CD4-positive, alpha-beta T cell treated with Interferon alpha-2 for 1 hour (primary cell): ENCODE measurements at places on chromosomes 2 and 18.

DNA sequence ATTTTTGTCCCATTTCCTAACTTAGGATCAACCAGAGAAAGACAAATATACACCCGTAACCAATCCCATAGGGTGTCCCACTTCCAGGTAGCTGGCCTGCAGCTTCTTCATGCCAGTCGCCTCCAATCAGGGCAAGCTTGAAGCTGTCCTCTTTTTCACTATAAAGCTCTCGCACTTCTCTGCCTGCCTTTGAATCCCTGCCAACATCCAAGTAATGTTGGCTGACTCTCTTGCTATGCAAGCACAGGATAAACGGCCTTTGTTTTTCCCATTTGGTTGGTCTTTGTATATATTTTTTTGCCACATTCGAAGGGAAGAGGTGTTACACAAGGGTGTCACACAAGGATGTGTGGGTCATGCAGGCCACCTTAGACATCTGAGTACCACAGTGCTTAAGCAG lies 388.8 kb downstream of the CBLN2 start:
- no peak for DNase-seq

DNA sequence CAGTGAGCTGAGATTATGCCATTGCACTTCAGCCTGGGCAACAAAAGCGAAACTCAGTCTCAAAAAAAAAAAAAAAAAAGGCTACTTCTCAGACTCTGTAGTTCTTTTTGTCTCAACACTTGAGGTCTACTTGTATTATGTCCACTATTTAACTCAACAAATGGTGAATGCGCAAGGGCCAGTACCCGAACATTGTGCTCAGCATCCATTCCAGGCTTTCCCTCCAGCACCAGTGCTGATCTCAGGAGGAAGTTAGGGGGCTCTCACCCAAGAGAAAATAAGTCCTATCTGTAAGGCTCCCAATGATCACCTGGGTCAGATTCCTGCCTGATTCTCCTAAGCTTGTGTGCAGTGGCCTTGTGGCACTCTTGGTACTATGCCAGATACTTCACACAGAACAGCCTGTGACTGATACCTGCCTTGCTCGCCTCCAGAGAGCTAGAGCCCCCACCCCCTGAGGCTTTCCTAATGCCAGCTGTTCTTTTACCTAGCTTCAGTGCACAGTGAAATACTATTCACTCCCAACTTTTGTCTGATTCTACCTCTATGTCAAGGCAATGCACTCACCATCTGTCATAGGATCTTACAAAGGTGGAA lies 74.9 kb downstream of the INO80D start:
- no peak for DNase-seq

DNA sequence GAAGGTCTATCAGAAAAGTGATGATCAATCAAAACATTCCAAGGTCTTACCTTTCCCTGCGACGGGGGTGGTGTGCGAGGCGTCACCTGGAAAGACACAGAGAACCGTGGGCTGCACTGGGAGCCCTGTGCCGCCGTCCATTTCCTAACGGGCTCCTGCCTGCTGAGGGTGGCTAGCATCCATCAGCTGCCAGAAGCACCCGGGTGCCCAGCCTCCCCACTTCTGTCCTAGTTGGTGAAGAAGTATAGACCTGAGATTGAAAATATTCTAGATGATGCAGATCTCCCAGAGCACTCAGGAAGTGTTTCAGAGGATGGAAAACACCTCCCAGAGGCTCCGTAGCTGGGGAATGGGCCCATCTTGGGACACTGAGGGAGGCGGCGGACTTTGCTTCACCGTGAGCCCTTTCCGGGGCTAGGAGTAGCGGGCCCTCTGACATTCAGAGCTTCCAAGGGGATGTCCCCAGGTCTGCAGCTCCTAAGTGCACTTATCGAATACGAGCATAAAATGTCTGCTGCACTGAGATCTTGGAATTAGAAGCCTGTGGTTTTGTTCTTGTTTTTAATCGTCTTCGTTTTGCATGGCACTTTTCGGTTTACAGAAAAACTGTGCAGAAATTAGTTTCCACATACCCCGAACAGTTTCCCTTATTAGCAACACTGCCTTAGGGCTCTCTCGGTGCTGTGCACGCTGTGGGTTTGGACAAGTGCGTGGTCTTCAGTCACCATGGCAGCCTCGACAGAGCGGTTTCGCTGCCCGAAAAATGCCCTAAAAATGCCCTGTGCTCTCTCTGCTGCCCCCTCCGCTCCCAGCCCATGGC lies 143.5 kb downstream of the MBP start:
- DNase-seq, result no peak

- no peak for DNase-seq
Measured at GRCh38 chr2:58155160-58155778, 85.9 kb downstream of the FANCL start.

GRCh38 chr18:12372406-12372805 lies 4.6 kb downstream of the AFG3L2 start:
- no peak for DNase-seq

DNA sequence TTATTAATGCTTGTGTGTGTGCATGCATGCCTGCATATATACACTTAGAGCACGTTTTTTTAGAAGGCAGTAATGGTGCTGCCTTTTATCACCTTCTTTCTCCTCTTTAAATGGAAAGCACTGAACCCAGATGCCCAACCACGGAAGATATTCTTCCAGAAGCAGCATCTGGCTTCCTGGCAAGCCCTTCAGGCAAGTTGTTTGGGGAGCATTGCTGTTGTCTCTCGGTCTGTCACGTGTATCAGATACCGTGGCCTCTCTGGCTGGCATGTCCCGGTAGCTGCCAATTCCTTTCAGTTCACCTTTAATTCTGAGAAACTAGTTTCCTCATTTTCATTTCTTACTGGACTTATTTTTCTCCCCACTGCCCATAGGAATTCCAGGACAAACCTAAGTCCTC lies 587.8 kb downstream of the ARHGAP15 start:
- no peak for DNase-seq

GRCh38 chr2:235725016-235725489 lies 231.2 kb downstream of the AGAP1 start:
- no peak for DNase-seq

DNA sequence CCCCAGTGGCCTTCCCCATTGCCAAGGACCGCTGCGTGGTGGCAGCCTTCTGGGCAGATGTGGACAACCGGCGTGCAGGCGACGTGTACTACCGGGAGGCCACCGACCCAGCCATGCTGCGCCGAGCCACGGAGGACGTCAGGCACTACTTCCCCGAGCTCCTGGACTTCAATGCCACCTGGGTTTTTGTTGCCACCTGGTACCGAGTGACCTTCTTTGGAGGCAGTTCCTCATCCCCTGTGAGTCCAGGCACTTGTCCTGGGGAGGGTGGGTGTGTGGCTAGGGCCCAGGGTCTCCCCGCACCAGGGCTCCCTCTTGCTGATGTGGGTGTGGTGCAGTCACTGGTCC lies 31.9 kb downstream of the SNED1 start:
- DNase-seq, result no peak

DNA sequence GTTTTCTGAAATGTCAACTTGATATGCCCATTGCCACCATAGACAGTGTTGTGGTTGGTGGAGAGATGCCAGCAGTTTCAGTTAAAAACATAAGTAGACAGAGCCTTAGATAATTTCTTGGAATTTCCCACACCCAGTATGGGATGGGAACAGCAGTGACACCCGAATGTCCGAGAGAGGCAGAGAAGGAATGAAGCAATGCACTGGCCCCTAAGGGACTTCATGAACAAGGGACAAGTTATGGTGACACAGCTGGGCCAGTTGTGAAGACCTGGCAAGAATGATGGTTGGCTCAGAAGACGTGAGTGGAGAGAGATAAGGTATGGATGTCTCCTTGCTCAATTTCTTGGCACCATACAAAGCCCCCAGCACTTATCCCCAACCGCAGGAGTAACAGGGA lies 165.2 kb upstream of the APCDD1 start:
- DNase-seq, result no peak

DNA sequence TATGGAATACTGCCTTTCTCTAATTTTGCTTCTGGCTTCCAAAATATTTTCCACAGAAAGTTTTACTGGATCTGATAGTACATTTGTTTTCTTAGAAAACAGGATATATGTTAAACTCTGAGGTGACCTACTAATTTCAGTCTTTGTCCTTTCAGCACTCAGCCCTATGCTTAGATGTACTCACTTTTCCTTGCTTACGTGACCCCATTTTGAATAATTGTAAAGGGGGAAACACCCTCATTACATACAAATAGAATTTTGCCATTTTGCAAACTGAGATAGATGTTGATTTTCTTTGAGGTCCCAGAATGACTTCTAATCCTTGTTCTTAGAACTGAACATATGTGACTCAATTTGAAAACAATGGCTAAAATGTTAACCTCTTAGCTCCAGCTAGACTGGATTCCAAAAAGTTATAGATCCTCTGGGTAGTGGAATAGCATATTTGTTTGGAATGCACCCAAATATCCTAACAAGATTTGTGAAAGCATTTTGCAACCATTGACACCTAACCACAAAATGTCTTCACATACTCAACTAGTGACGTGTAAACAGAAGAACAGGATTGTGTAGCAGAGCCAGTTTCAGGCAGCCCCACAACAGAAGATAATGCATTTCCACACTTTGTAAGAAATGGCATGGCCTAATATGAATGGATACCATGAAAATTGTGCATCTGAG lies 44.8 kb upstream of the EHBP1 start:
- DNase-seq, result no peak

DNA sequence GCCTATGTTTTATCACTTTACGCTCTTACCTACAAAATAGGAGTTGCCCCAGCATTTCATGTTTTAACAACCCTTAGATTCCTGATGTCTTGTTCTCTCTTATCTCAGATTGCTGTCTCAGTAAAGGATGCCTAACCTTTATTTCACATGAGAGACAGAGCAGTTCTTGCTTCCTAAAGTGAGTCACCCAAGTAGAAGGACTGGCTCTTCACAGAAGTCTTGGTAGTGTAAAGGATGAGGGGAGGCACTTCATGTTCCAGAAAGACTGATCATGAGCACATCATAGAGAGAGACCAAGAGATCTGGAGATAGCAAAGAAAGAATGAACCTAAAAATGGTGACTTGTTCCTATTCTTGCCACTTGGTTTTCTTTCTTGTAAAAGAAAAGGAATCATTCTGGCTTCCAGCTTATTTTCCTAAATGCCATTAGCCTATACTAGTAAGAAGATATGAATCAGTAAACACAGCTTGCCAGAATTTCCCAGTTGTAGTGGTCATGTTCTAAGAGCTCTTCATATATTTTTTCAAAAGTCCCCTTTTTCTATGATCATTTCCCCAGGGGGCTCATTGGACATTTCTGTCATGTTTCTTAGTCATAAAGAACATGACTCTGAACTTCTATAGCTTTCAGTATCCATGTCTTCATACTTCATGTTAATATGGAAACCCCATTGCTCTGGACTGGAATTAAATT lies 54.9 kb downstream of the MAPRE2 start:
- no peak for DNase-seq

DNA sequence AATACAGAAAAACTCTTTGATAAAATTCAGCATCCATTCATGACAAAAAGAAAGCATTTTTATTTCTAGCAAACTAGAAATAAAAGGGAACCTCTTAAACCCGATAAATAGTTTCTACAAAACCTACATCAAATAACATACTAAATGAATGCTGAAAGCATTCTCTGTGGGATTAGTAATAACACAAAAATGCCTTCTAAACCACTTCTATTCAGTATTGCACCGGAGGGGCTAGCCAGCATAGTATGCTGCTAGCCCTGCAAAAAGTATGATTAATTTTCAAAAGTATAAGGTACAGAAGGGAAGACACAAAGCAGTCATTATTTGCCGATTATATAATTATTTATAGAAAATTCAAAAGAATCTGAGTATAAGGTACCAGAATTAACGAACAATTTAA lies 145.2 kb downstream of the DTNB start:
- no peak for DNase-seq

GRCh38 chr2:18966131-18966530 lies 376.8 kb upstream of the NT5C1B start:
- DNase-seq, result no peak

DNA sequence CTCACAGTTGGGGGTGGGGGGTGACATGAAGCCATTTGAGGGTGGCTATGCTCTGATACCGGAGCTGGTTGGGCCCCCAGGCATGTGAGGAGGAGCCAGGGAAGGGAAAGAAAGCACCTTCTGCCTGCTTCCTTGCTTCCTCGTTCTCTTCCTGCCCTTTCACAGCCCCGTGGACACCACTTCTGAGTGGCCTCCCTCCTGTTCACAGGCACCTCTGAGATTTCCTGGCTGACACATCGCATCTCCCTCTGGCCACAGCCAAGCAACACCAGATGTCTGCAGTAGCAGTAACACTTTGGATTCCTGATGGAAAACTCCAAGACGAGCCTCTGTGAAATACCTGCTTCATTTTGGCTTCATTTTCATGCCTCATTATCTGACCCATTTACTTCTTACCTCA lies 64.7 kb upstream of the ST3GAL5 start:
- no peak for DNase-seq

- no peak for DNase-seq
Measured at GRCh38 chr2:11698009-11698922, 28.3 kb upstream of the NTSR2 start.

- DNase-seq, result no peak
Measured at GRCh38 chr2:71500426-71501079, 47.2 kb downstream of the DYSF start.

GRCh38 chr2:235478609-235479008 lies 15.2 kb upstream of the AGAP1 start:
- DNase-seq, result no peak

DNA sequence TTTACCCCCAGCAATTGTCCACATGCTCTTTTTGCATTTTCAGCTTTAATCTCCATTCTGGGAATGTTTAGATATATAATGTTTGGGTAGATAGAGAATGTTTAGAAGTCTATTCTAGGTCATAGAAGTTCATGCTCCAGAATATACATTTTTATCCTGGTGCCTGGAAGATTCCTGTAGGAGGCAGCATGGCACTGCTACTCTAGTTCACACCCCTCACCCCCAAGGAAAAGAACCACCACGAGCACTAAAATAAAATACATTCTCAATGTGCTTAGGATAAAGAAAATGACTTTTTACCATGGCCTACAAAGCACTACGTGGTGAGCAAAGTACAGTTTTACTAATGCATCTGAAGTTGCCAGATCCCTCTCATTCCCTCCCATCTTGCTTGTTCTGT lies 53.8 kb downstream of the MYO1B start:
- DNase-seq, result no peak

DNA sequence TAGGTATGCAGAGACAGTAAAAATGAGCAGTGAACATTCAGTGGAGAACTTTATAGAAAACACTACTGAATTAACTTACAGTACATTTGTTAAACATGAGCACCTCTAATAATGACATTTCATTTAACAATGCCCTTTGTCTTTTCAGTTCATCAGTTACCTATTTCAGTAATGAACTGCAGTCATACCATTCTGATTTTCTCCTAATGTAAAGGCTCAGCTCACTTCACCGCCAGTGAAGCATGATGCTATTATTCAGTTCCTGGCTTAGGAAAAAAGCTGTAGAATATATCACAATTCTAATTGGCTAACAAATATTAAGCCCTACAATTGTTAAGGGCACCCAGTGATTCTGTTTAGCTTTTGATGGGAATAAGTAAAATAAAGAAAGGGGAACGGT lies 37.1 kb upstream of the CCDC93 start:
- no peak for DNase-seq

GRCh38 chr2:30026091-30027055 lies 105.0 kb upstream of the ALK start:
- DNase-seq, result no peak

GRCh38 chr2:85540133-85540648 lies 1.2 kb downstream of the MAT2A start:
- DNase-seq, result no peak

GRCh38 chr2:62140426-62141141 lies 55.3 kb upstream of the B3GNT2 start:
- no peak for DNase-seq

- DNase-seq, result no peak
Measured at GRCh38 chr2:242046206-242046826, 176.8 kb downstream of the RTP5 start.

- no peak for DNase-seq
Measured at GRCh38 chr18:43650426-43650825, 373.1 kb upstream of the SYT4 start.

- no peak for DNase-seq
Measured at GRCh38 chr2:15040429-15041084, 408.0 kb downstream of the LRATD1 start.
